ENCODE measurements at places on chromosomes 6 and 20.

DNA sequence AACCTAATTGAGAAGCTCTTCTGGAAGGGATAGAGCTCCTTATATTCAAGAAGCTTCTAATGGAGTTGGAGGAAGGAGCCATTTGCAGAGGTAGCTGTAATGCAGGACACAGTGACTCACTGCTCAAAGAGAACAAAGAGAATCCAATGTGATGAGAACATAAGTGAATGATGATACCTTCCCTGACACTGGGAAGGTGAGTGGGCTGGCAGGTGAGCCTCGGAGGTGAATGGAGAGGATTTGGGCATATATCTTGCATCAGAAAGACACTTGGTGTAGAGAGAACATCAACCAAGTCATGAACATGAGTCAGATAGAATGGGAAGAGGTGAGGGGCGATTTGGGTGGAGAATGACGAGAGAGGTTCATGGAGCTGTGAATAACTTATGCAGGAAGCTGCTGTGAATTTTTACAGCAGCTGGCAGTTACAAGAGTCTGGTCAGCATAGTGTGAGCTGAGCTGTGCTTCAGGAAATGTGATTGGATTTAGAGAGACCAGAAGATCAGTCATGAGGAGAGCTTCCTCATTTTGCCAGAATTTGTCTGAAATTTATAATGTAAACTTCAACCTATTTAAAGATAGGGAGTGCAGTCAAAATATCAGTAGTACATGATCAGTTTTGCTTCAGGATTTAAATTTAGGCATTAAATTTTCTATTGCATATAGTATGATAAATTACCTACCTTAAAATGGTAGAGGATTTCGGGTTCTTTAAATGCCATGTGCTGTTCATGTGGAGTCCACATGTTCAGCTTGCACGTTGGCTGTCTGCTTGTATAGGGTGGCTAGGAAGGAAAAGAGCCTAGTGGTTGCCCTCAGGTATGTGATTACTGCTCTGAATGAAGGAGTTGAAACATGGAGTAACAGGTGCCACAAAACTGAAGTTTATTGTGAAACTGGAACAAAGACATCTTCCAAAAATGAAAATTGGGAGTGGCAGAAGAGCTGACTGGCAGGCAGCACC lies 59.2 kb upstream of the KIF25 start:
- DNase-seq, result no peak

- DNase-seq, result no peak
Observed at GRCh38 chr20:32443386-32443974, 85.3 kb downstream of the ASXL1 start.

DNA sequence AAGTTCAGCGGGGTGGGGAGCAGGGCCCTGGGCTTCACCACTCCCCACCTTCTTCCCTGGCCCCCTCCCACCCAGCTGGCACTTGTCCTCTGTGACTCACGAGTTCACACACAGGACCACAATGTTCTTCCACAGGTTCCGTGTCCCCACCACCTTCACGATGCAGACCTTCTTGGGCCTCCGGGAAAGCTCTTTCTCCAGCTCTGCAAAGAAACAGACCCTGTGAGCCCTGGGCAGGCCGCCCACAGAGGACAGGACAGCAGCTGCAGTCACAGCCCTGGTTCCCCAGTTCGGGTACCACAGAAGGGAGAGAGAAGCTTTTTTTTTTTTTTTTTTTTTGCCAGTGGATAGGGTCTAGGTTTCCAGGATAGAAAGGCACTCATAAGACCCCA lies 30.9 kb downstream of the PSMG4 start:
- no peak for DNase-seq

DNA sequence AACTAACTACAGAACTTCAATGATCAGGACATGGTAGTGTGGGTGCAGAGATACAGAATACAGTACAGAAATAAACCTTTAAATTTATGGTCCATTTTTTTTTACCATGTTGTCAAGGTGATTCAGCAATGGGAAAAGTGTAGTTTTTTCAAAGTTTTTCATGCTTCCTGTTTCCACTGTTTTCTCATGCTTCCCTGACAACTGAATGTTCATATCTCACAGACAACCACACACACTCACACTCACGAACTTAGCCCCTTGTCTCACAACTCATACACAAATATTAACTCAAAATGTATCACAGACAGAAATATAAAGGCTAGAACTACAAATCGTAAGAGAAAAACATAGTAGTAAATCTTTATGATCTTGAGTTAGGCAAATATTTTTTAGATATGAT lies 232.6 kb upstream of the CDYL start:
- no peak for DNase-seq

- no peak for DNase-seq
Observed at GRCh38 chr6:95601133-95601532, 23.8 kb downstream of the MANEA start.

- DNase-seq, result no peak
Observed at GRCh38 chr6:17866876-17867444, 120.5 kb downstream of the KIF13A start.

DNA sequence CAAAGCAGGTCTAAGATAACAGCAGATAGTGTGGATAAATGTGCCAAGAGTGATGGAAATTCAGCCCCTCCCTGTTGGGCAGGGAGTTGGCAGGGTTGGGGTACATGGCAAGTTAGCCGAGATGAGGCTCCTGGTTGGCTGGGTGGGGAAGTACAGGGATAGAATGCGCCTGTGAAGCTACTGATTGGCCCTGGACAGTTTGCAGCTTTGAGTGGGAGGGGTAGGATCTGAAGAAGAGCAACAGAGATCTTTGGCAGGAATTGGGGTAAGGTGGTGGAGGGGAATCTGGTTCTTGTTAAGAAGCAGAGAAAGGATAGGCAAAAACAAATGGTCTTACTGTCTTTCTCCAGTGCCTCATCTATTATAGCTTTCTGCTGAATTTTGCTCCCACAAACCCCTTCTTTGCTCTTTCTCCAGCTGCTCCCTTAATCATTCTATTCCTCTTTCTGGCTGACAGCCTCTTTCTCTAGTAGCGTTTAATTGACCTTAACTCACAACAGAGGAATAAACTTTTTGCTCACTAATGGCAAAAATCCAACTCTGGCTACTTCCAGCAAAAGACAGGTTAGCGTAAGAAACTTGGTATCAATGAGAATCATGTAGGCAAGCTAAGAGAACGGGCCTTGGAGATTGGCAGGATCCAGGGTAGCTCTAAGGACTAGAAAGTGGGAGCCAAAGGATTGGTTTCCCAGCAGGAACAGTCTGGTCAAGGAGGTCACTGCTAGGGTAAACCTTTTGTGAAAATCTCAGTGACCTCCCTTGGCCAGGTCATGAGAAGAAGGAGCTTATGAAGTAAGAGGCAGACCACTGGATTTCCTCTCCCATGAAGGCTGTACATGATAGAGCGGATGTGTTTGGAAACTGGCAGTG lies 86.3 kb upstream of the CARMIL1 start:
- DNase-seq, result no peak

DNA sequence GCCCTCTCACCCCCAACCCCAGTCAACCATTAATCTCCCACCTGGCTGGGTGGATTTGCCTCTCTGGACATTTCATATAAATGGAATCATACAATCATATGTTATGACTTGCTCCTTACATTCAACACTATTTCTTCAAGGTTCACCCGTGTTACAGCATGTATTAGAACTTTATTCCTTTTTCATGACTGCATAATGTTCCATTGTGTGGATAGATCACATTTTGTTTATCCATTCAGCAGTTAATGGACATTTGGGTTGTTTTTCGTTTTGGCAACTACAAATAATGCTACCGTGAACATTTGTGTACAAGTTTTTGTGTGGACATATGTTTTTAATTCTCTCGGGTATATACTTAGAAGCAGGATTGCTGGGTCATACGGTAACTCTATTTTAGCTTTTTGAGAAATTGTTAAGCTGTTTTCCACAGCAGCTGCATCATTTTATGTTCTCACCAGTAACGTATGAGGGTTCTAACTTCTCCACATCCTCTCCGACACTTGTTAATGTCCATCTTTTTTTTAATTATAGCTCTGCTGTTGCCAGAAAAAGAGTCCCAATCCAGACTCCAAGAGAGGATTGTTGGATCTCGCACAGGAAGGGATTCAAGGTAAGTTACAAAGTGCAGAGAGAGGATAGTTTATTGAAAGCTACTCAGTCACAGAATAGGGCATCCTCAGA lies 15.9 kb upstream of the BNIP5 start:
- DNase-seq, result no peak

GRCh38 chr20:23515250-23515939 lies 24.5 kb downstream of the CST8 start:
- DNase-seq, result no peak

- no peak for DNase-seq
Observed at GRCh38 chr6:47334334-47334733, 24.6 kb upstream of the TNFRSF21 start.

DNA sequence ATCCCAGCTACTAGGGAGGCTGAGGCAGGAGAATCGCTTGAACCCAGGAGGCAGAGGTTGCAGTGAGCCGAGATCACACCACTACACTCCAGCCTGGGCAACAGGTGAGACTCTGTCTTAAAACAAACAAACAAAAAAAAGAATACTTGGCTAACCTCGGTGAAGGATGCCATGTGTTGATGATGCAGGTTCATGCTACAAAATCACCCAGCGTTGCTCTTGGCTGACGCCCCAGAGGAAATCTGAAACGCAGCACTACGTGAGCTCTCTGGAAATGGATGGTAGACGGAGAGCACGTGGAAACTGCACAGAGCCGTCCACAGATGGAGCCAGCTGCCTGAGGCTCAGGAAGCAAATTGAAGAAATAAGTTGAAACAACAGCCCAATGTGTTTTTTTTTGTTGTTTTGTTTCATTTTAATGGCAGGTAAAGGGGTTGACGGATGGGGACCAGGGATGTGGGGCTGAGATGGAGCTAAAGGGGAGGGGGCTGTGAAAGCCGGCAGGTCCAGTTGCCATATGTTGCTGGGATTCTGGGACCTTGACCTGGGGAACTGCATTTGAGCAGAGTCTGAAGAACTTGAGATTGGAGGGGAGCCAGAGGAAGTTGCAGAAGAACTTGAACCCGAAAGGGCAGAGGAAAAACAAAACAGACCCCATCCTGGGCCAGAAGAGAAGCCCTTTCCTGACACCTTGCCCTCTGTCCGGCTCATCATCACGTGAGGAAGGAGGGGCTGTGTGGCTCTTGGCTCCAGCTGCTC lies 12.8 kb upstream of the MANBAL start:
- peak; percentile 69 for DNase-seq

DNA sequence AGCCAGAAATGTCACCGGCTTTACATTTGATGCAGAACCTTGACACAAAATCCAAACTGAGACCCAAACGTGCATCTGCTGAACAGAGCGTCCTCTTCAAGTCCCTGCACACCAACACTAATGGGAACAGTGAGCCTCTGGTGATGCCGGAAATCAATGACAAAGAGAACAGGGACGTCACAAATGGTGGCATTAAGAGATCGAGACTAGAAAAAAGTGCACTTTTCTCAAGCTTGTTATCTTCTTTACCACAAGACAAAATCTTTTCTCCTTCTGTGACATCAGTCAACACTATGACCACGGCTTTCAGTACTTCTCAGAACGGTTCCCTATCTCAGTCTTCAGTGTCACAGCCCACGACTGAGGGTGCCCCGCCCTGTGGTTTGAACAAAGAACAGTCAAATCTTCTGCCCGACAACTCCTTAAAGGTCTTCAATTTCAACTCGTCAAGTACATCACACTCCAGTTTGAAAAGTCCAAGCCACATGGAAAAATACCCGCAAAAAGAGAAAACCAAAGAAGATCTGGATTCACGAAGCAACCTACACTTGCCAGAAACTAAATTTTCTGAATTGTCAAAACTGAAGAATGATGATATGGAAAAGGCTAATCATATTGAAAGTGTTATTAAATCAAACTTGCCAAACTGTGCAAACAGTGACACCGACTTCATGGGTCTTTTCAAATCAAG lies 108.4 kb downstream of the RTN4IP1 start:
- DNase-seq, result no peak

DNA sequence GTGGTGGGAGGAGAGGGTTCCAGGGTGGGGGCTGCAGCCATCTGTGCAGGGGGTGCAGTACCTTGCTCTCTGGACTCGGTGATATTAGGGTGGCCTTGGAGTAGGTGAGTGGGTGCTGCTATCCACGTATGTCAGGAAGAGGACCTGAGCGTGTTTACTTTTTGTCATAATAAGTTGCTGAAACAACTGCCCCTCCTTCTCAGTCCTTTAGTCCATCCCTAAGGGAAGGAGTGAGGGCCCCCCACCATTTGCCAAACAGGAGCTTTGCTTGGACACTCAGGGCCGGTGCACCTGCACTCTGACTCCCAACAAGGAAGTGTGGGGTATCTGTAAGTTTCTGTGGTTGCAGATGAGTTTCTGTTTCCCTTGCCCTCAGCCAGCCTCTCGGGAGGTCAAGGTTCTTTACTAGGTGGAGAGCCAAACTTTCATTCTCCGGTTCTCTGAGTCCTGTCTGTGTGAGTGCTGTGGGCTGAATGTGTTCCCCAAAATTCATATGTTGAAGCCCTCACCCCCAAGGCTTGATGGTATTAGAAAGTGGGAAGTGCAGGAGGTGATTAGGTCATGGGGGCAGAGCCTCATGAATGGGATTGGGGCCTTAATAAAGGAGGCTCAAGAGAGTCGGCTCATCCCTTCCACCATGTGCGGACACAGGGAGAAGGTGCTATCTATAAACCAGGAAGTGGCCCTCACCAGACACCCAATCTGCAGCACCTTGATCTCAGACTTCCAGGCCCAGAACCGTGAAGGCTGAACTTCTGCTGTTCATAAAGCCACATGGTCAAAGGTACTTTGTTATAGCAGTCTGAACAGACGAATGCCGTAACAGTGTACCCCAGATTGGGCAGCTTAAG lies 19.6 kb upstream of the CCR6 start:
- no peak for DNase-seq

GRCh38 chr20:46359233-46359751 lies 47.1 kb downstream of the ELMO2 start:
- no peak for DNase-seq

- DNase-seq, result no peak
Observed at GRCh38 chr6:43011207-43011606, 2.5 kb downstream of the MEA1 start.

DNA sequence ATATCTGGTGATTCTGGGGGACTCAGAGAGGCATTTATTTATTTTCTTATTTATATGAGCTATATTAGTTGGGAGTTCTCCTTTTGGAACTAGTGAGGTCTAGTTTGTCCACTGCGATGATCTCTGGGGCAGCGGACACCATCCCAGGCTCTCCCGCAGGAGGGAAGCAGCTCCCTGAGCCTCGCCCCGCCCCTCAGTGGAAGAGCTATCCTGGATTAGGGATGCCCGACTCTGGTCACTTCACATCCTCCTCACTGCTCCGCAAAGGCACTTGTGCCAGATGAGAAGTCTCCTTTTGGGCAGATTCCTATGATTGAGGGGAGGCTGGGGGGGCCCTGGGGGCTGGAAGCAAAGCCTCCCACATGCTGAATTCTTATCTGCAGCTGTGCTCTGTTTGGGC lies 3.6 kb upstream of the MAS1 start:
- DNase-seq, result no peak

DNA sequence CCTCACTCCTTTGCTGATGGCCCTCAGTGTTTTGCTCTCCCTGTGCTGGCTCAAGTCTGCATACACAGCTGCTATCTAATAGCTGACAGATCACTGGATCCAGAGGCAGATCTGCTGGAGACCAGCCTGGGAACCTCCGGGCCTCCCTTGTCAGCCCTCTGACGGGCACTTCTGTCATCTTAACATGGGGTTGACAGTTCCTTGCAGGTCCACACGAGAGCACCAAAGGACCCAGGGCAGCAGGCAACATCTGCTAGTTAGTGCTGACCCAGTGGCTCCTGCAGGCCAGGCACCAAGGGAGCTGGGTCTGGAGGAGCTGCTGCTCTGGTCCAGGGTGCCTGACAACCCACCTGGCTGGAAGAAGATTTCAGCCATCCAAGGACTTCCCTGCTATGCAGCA lies 208.1 kb downstream of the UST start:
- DNase-seq, result no peak

- DNase-seq, result no peak
Observed at GRCh38 chr20:14727485-14728150, 390.2 kb upstream of the FLRT3 start.
